ENCODE measurements at places on chromosomes 7 and 10.

DNA sequence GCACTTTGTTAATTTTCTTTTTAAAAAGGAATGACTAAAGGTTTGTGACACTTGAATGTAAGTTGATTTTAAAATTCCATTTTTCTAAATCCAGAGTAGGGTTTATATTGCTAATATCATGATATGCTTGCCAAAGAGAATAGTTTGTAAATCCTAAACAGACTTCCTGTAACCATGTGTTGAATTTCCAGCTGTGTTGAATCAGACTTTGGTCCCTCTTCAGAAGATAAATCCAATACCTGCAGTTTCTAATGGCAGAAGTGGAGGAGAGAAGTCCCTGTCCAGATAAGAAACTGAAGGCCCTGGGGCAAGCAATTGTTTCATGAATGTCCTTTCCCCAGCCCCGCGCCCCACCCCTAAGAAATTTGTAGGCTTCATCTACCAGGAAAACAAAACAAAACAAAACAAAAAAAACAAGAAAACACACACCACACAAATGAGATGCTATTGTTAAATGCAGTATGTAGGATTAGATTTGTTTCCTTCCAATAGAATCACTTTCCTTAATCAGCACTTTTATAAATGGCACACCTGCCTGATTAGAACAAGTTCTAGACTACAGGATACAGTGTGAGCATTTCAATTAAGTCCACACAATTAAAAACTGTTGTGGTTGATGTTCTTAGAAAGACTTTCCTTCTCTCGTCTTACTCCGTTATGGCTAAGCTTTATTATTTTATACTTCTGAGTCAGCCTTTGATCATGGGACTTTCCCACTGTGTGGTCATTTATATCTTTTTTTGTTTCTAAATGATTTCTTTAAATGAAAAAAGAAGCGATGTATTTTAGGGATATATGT is 122.8 kb downstream of the KAT6B start:
- DNase-seq = no peak

DNA sequence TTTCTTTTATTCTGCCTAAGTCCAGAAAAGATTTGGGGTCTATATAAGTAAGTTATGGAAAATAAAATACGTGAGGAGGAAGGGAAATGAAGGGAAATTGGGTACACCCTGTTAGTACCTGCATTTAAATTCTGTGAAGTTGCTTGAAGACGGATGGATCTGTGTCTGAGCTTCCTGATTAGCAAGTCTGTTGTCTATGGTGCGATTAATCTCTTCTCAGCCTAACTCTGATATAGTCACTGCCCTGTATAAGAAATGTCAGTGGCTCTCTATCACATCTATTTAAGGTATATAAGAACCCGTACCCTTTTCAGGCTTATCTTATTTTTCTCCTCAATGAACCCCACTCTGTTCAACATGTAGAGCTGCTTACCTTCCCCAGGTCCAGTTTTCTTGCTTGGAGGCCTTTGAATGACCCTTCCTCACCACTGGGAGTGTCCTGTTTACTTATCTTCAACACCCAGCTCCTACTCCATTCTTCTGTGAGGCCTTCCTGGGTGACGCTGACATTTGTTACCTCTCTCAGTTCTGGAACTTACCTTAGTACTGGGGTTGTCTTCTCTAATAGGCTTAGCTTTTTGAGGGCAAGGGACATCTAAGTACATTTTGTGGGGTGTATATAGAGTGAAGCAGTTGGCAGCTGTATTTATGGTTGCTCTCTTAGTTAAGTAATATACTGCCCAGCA is 149.6 kb upstream of the PRPS1L1 start:
- no peak for DNase-seq

GRCh38 chr7:6495597-6496262 is 48.0 kb upstream of the DAGLB start:
- DNase-seq = no peak

- DNase-seq = no peak
Measured at GRCh38 chr10:6649903-6650302, 69.8 kb upstream of the PRKCQ start.

- DNase-seq = no peak
Measured at GRCh38 chr10:4280461-4281189, 495.6 kb upstream of the KLF6 start.

DNA sequence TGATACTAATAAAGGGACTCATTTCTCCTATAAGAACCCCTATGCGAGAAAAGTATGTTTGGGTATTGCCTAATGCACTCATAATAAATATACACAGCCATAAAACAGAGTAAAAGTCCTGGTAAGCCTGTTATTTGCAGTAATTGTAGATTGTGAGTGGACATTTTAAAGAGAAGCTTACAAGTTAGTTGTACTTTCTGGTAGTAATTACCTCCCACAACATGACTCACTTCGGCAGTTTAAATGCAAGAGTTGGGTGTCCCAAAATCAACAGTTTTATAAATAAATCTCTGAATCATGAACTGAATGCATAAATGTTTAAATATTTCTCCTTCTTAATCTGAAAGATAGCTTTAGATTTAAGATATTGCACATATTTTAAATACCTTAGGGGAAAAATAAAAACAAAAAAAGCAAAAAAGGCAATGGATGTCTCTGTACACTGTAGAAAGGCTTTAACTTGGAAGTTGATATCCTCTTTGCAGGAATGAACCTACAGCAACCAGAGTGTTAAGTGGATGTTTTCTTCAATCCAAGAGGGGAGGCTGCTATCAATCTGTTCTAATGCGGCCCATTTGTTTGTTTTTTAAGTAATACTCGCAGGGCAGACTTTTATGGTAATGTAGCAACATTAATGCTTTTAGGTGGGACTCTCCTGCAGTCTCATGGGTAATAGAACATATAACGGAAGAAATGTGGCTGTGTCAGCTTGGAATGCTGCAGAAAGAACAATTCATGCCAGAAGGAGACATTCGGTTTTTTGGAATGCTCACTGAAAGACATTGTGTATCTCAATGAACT is 57.3 kb upstream of the ZEB1 start:
- DNase-seq = no peak

GRCh38 chr10:29304264-29304994 is 15.6 kb downstream of the LYZL1 start:
- no peak for DNase-seq

GRCh38 chr10:115606741-115607140 is 513.6 kb downstream of the ATRNL1 start:
- no peak for DNase-seq
